Kidney tubule cell (primary cell): ENCODE measurements at places on chromosomes 16 and 17.

DNA sequence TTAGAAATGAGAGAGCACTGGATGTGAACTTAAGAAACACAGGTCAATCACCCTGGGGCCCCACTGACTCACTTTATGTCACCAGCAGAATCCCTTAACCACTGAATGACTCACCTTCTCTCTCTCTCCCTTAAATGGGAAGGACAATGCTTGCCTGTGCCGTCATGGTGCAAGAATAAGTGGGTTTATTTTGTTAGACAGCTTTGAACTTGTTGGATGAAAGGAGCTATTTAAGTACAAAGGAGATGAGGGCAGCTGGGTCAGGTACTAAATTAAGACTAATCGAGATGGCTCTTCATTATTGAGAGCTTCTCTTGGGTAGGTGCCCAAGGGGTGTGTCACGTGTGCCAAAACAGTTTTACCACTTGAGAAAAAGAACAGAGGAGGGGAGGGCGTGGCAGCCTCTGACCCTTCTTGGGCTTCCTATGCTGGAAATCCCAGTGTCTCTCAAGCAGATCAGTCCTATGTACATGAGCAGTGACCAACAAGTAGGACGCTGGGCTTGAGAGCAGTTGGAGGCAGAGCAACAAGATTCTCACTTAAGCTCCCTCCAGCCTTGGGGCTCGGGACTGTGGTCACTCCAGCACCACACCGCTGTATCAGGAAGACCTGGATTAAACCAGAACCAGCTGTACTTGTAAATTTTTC lies 6.7 kb upstream of the KRT31 start:
- DNase-seq, result peak; percentile 98

GRCh38 chr17:1347589-1348323 lies 52.3 kb downstream of the YWHAE start:
- peak; percentile 66 for DNase-seq

GRCh38 chr16:20735490-20735889 lies 6.1 kb downstream of the THUMPD1 start:
- no peak for DNase-seq

- no peak for DNase-seq
Observed at GRCh38 chr16:55154262-55154661, 169.7 kb upstream of the IRX6 start.

GRCh38 chr17:68257934-68258333 lies 10.1 kb downstream of the AMZ2 start:
- no peak for DNase-seq

DNA sequence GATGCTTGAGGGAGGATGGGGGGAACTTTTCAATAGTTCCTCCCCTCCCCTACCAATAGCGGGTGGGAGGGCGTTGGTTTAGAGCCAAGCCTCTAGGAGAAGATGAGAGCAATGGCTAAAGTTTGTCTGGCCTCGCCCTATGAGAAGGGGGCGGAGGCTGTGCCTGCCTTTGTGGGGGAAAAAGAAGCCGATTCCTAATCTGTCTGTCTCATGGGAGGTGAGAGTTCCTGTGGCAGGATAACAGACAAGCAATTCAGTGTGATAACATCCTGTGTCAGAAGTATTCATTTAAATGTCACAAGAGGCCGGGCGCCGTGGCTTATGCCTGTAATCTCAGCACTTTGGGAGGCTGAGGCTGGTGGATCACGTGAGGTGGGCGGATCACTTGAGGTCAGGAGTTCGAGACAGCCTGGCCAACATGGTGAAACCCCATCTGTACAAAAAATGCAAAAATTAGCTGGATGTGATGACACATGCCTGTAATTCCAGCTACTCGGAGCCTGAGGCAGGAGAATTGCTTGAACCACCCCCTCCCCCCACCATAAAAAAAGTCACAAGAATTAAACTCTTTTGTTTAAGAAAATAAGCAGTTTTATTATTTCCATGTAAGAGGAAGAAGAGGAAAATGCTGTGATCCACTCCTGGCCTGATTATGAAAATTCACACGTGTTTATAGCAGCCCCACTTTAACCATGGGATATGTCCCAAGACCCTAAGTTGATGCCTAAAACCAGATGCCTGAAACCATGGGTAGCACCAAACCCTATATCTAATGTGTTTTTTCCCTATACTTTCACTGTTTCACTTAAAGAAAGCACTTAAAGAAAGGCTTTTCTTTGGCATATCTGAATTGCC lies 1.7 kb downstream of the SLFN5 start:
- DNase-seq, result peak; percentile 89

- DNase-seq, result no peak
Observed at GRCh38 chr17:55582897-55583296, 71.6 kb upstream of the SMIM36 start.

- DNase-seq, result peak; percentile 97
Observed at GRCh38 chr17:6752068-6752909, 3.6 kb upstream of the XAF1 start.

DNA sequence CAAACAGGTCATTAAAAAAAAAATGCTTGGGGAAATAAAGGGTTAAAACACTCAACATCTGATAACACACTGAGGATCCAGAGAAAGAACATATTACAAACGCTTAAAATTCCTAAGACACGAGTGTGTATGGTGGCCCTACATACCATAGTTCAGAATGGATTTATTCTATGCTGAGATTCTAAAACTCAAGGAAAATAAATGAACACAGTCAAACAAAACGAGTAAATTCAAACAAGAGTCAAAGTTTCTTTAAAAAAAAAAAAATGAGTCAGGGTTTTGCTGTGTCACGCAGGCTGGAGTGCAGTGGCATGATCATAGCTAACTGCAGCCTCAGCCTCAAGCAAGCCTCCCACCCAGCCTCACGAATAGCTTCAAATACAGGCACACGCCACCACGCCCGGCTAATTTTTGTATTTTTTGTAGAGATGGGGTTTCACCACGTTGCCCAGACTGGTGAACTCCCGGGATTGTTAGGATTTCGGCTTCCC lies 17.4 kb downstream of the CRK start:
- peak; percentile 44 for DNase-seq

GRCh38 chr17:50196826-50197225 lies 4.6 kb downstream of the COL1A1 start:
- DNase-seq, result no peak

DNA sequence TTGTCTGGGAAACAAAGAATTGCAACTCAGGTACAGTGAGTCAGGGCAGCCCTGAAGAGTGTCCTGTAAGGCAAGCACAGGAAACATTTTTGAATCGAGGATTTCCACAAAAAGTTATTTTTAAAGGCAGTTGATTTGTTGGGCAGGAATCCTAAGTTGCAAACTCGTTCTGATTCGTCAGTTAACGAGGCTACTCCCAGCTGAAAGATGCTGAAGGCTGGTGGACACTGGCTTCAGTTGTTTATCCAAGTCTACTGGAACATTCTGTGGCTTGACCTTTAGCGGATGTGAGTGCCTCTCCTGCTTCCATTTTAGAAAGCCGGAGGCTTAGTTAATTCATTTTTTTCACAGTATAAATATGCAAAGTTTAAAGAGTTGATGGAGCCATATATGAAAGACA lies 84.2 kb downstream of the KCNJ12 start:
- DNase-seq, result no peak

- DNase-seq, result no peak
Observed at GRCh38 chr17:81929253-81930141, 2.0 kb upstream of the MAFG start.

- DNase-seq, result peak; percentile 35
Observed at GRCh38 chr16:14606102-14606501, 24.0 kb downstream of the PARN start.

DNA sequence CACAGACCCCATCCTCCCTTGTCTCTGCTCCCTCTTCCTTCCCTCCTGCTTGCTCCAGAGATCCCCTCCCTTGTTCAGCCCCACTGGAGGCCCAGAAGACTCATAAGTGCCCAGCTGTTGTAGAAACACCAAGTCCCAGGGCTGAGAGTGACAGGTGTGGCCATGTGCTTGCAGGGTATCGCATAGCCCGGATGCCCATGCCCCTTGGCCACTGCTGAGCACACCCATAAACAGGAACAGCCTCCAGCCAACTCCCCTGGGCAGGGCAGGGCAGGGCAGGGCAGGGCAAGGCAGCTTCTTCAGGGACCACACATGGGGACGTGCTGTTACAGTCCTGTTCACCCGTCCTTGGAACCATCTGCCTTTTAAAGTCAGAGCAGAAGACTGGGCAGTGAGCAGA lies 2.0 kb downstream of the CACNG1 start:
- no peak for DNase-seq

GRCh38 chr16:84913315-84913714 lies 93.5 kb downstream of the CRISPLD2 start:
- no peak for DNase-seq

DNA sequence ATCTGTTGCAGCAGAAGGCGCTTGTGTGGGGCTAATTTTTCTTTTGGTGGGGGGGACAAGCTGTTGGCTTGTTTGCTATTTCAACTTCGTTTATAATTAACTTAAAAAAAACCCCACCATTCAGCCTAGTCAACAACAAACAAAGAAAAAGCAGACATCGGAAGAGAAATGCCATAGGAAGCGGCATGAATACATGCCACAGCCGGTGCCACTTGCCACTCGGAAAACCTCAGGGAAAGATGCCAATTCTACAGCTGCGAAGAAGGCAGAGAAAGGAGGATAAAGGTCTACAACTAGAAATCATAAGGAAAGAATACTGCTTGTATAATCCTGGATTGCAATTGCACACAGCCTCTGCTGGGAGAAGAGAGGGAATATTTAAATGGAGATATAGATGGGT lies 254.4 kb upstream of the PMFBP1 start:
- DNase-seq, result no peak

DNA sequence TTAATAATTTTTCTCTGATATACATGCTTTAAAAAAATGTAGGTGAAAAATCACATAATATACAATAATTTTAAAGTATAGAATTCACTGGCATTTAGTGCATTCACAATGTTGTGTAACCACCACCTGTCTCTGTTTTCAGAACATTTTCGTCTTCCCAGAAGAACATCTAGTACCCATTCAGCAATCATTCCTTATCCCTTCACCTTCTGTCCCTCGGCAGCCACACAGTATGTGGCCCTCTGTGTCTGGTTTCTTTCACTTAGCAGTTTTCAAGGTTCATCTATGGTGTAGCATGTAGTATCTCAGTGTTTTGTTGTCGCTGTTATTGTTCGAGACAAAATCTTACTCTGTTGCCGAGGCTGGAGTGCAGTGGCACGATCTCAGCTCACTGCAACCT lies 33.6 kb downstream of the PRPSAP2 start:
- no peak for DNase-seq

DNA sequence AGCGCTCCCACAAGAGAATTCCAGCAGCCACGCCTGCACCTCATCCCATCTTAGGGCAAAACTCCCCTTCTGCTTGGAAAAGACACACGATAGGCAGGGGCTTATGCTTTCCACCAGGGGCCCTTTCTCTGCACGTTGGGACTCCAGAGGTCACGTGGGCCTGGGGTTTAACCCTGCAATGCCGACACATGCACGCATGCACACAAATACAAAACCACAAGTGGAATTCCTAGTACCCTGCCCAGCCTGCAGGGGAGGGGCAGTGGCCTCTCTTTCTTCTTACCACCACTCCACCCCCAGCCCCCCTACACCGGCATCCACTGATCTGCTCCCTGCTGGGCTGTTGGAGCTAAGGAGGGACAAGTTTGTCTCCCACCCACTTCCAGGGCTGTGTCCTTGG lies 16.8 kb upstream of the CCDC182 start:
- DNase-seq, result no peak

GRCh38 chr17:48543854-48544348 lies 1.0 kb downstream of the HOXB2 start:
- no peak for DNase-seq

GRCh38 chr17:66073384-66073783 lies 118.5 kb downstream of the CEP112 start:
- no peak for DNase-seq

- DNase-seq, result peak; percentile 48
Observed at GRCh38 chr16:30005341-30006094, 5.3 kb downstream of the DOC2A start.

DNA sequence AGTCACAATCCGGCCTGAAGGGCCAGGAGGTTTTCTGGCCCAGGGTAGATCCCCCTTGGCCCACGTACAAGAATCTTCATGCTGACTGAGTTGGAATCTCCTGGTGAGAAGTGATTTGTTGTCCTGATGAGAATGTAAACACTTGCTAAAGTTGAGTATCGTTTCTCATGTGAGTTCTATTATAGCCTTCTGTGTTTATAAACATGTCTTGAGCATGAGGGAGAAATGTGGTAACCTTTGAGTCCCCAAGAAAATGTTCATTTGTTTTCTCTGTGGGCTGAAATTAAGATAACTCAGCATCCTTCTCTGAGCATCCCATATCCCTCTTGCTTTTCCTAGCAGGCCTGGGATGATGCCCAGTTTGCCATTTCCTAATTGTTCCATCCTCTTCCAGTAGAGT lies 204.8 kb downstream of the FTO start:
- DNase-seq, result no peak

- DNase-seq, result no peak
Observed at GRCh38 chr17:42527932-42528331, 8.1 kb upstream of the NAGLU start.

- DNase-seq, result no peak
Observed at GRCh38 chr16:50295541-50296132, 29.3 kb downstream of the ADCY7 start.

- DNase-seq, result no peak
Observed at GRCh38 chr17:4362141-4362540, 4.3 kb downstream of the UBE2G1 start.

DNA sequence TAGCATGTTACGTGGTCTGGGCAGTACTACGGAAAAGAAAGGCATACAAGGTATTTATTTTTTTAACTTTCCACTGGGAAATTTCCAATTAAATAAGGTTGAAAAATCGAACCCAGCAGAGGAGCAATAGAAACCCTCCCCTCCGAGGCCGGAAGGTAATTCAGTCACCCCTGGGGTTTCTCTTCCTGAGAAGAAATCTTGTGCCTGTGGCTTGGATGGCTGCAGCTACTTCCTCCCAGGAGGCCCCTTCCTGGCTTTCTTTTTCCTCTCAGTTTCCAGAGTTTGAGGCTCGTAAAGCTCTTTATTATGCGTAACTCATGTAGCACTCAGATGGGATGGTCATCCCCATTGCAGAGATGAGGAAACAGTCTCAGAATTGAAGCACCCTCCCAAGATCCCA lies 140.3 kb downstream of the ASIC2 start:
- no peak for DNase-seq

GRCh38 chr17:33896263-33896662 lies 358.8 kb upstream of the CCL2 start:
- no peak for DNase-seq

GRCh38 chr16:66058172-66058691 lies 308.3 kb upstream of the CDH5 start:
- DNase-seq, result no peak

GRCh38 chr16:4141604-4142003 lies 25.4 kb upstream of the ADCY9 start:
- DNase-seq, result no peak

- DNase-seq, result no peak
Observed at GRCh38 chr17:35372846-35373533, 431 bp downstream of the SLFN11 start.

- DNase-seq, result no peak
Observed at GRCh38 chr16:70681382-70682238, 4.2 kb downstream of the MTSS2 start.

DNA sequence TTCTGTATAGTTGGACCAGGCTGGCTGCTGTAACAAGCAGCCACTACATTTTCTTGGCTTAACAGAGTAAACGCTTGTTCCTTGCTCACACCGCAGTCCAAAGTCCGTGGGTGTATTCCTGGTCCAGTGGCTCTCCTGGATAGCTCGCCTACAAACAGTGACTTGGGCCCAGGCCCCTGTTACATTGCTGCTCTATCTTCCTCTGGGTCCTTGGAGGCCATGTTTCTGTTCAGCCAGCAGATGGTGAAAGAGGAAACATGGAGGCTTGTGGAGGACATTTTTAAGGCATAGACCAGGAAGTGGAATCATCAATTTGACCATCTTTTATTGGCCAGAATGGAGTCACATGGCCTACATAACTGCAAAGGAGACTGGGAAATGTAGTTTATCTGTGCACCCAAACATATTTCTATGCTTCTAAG lies 55.1 kb downstream of the ATP2C2 start:
- peak; percentile 54 for DNase-seq
